Activated T-helper 9 cell treated with anti-CD3 and anti-CD28 coated beads, Interleukin-2, amount 50 U/mL, for 16 hours (primary cell): ENCODE measurements at places on chromosomes 1 and 21.

- no peak for DNase-seq
Measured at GRCh38 chr1:8813991-8814390, 3.4 kb downstream of the RERE start.

DNA sequence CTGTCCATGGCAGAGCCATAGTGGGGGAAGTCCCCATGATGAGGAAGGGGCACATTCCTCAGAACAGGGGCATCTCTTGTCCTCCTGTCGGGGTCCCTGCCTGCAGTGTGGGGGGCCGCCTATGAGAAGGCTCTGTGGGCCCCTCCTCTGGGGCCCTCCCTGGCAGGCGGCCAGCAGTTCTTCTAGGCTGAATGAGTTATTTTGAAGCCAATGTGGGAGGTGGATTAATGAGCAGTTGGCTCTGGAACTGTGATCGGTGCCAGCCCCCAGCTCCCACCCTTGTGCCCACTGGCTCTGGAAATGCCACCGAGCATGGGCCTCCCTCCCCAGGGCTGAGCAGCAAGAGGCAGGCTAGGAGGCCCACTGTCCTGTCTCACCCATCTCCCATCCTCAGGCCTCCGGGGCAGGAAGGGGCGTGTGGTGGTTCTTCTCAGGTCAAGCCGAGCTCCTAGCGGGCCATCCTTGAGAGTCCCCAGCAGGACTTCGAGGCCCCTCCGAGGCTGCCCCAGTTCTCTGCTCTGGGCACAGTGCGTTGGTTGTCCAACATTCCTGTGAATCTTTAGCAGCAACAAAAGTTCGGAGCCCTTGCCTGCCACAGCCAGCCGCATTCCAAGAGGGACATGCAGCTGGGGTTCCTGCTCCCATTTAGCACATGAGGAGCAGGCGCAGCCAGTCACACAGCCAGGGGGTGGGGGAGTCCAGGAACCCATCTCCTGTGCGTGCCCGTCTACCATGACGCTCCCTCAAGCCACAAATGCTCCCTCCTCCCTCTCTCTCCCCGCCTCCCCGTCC, 57.2 kb downstream of the EDN2 start:
- no peak for DNase-seq

- DNase-seq, result no peak
Measured at GRCh38 chr1:244914761-244915160, 50.4 kb upstream of the HNRNPU start.

DNA sequence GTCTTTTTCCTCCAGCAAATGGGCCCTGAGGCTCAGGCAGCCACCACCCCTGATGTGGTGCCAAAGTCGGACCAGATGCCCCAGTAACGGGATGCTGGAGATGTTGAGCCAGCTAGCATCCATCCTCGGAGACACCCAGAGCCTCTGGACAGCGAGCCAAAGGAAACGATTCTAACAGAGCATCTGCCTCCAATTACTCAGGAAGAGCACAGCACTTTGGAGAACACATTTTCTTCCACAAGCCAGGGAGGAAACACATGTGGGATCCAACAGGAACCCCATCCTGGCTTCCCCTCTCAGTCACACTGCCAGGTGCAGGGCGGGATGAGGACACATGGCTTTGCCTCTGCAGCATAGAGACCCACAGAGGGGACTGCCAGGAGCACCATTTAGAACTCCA, 44.9 kb downstream of the C1orf198 start:
- DNase-seq, result no peak

- DNase-seq, result no peak
Measured at GRCh38 chr21:34819357-34819999, 150.7 kb downstream of the CLIC6 start.

DNA sequence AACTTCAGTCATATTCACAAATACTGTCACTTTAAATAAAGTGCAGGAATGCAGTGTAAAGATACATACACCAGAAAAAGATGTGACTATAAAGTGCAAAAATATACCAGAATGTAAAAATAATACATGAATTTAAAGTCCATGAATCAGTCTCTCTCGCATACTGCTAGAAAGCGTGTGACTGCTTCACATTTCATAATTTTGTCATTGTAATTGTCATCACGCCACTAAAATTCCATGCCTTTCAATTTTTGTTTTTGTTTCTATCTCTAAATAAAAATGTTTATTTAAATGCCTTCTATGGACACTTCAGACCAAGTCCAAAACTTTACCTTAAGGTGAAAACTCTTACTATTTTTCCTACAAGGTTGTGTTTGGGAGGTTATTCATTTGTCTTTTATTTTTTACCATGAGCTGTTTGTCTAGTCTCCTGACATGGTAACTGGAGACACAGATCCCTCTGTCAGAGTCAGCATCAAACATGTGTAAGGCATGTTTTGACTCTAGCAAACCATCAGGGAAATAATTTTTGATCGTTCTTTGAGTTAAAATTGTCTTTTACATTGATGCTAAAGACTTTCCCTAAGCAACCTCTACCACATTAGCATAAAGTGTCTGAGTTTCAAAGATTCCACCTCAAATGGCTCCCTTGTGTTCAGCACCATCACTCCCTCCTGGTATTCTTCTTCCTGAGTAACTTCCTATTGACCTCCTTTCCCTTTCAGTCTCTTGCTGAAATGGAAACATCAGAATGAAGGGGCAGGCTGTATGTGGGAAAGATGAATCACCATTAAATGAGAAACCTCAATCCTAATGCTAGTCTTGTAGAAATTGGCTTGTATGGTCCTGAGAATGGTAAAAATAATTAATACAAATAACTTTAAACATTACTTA, 14.0 kb upstream of the AIM2 start:
- DNase-seq, result no peak
